ENCODE measurements at places on chromosomes 2 and 18.

DNA sequence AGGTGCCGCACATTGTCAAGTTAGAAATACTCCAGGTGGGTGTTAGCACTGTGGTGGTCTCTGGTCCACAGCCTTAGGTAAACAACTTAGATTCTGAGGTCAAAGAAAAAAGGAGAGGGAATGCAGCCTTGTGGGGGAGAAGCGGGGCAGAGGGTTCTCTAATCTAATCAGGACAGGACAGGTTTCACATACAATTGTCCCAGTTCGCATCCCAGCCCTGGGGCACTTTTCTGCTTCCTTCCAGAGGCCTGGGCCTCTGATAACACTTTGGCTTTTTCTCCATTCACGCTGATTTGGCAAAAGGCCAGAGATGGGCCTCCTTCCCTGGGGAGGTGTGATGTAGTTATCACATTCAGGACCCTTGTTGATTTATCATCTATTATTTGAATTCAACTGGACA is 32.5 kb downstream of the SLC1A4 start:
- DNase-seq: no peak

DNA sequence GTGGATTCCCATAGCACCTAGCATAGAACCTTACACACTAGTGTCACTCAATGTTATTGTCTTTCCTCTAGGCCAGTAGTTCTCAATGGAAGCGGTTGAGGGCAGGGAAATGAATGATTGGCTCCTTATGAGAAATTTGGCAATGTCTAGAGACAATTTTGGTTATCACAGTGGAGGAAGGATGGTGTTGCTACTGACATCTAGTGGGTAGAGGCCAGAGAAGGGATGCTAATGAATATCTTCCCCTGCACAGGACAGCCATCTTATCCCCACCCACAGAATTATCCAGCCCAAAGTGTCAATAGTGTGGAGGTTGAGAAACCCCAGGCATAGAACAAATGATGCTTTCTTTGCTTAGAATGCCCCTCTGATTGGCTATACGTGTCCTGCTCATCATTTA is 15.8 kb downstream of the C18orf63 start:
- no peak for DNase-seq

DNA sequence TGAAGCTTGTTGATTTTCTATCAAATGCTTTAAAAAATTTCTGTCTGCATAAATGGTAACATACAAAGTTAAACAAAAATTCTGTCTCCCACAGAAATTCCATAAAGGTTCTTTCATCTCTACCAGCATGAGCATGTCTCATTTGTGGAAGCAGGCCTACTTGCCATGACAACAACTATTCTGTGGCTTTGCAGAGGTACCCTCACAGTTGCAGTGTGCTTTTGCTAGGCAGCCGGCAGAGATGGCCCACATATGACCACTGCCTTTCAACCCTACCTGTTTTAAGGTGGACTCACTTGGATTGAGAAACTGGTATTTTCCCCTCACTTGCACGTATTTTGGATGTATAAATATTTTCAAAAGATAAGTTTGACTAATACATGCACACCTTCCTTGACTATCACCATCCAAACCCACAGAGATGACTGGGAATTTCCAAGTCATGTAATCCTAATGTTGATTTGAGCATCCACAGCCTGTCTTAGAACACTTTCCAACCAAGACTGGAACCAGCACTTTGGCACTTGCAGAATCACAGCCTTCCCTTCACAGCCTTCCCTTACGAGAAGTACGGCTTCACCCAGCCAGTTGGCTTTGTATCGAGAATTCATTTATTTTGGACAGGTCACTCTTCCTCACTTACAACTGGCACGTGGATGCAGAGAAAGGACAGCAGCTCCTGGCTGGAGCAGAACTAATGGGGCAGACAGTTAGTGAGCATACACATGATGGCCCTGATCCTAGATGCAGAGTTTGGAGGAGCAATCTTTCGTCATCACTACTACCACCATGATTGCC is 9.3 kb upstream of the FHL2 start:
- no peak for DNase-seq

DNA sequence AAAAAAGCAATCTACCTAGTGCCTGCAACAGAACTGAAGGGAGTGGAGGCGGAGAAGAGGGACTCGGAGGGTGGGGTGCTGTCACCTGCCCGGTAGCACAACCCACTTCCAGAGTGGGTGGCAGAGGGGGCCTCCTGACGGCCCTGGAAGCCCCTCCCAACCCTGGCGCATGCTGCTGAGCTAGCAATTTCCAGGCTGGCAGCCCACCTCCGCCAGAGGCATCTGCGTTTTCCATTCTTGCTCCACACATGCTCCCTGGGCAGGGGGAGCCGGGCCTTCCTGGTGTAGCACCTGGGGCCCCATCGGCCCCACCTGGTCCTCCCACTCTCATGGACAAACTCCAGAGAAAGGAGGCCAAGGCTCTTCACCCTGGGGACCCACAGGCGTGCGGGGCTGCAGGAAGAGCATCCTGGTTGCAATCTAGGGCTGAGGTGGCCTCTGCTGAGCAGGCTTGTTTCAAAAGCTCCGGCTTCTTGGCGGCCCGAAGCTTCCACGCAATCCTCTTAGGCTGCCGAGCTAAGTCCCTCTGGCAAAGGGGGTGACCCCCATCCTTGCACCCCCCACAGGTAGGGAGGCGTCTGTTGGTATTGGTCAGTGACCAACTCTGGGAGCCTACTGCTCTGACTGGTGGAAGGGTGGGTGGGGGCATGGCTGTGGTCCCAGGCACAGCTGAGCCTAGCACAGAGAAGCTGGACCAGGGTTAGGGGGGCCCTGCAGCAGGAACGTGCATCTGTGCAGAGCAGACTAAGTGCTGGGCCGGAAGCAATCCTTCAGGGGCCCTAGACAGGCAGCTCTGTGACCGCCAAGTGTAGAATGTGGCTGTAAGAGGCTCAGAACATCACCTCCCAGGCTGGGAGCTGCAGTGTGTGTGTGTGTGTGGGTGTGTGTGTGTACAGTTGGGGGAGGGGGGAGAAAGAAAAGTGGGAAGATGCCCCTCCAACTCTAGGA is 2.6 kb downstream of the HS6ST1 start:
- no peak for DNase-seq

GRCh38 chr2:98576666-98577312 is 31.5 kb downstream of the COA5 start:
- DNase-seq: no peak

DNA sequence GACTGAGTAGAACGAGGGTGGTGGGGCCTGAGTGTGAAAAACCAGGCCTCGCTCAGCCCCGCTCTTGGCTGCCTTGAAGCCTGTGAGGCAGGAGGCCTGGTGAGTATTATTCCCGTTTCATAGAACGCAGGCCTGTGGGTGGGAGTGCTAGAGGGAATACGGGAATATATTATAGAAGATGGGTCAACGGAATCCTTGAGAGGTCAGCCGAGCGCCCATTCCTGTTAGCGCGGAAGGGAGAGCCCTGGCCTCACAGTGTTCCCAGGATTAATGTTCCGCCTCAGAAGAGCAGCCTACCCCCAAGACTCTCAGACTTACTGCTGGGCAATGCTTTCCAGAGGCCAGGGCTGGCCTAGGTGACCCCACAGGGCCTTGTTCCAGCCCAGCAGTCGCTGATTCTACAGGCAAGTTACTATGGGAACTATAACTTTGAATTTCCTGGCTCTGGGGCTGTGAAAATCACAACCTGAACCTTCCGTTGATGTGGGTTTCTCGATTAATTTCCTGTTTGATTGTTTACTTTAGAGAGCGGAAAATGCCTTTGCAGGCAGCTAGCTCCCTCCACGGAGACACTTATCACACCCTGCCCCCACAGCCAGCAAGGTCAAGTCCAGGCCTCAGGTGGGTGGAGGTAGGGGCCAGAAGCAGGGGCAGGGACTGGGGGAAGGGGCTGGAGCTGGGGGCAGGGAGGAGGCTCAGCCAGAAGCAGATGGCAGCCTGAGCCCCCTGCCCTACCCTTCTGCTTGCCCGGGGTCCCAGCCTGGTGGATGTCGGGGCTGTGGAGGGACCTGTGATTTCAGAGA is 108.3 kb downstream of the SMAD7 start:
- no peak for DNase-seq

GRCh38 chr2:134912361-134912760 is 6.3 kb upstream of the CCNT2 start:
- no peak for DNase-seq

DNA sequence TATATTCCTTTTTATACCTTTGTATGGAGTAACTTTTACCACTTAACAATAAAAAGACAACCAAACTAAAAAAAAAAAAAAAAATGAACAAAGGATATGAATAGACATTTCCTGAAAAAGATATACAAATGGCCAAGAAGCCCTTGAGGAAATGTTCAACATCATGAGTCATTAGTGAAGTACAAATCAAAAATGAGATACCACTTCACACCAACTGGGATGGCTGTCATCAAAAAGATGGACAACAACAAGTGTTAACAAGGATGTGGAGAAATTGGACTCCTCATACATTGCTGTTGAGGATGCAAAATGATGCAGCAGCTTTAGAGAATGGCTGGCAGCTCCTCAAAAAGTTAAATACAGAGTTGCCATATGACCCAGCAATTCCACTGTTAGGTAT is 22.6 kb upstream of the SCYGR2 start:
- no peak for DNase-seq

GRCh38 chr2:130765464-130765863 is 10.1 kb downstream of the AMER3 start:
- DNase-seq: no peak

GRCh38 chr18:62844850-62845643 is 129.7 kb downstream of the PHLPP1 start:
- no peak for DNase-seq

DNA sequence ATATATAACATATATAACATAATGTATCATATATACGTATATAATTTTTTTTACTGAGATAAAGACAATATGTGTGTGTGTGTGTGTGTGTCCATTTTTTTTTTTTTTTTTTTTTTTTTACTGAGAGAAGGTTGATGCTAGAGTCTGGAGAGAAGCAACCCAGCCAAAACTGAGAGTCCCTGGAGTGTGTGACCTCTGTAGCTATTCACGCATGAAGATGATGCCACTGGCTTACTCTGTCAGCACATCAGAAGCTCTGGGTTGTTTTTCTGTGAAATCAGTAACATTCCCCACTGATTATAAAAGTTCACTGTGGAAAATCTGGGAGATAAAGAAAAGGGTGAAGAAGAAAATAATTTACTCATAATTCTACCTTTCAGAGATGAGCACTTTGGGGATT is 27.2 kb downstream of the CCDC195 start:
- DNase-seq: no peak

DNA sequence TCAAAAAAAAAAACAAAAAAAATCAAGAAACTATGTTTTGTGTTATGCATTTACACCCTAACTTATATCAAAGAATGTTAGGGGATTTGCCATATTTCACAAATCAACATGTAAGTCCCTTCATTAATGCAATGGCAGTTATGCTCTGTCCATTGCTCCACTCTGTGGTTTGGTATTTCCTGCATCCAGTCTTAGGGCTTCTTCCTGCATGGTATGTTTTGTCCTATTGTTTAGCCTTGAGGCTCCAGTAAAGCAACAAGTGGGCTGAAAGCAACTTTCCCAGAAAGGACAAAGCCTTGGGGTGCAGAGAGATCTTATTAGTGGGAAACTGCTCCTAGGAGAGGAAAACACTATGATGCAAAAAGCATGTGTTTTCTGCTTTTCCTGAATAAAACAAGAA is 474.1 kb downstream of the IRS1 start:
- no peak for DNase-seq

DNA sequence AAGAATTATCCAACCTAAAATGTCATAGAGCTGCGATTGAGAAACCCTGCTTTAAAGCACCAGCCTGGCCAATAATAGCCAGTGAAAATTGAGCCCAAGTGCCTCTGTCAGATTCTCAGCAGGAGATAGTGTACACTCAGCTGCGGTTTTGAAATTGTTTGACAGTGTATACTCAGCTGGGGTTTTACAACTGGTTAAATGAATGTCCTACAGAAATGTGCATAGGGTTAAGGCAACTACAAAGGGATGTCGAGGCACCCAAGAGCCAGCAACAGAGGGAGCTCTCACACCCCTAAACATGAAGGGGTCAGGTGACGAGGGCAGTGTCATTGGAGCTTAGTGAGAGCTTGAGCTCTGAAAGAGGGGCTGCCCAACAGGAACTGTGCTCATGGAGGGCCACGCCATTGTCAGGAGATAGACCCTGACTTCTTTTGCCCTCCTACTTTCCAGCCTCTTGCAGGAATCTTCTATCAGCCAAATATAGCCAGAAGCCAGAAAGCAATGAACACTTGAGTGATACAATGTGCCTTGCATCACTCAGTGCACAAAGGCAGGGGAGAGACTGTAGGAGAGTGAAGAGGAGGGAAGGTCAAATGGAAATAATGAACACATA is 15.1 kb downstream of the ACTG2 start:
- no peak for DNase-seq

GRCh38 chr2:84919885-84920580 is 14.6 kb downstream of the TMSB10 start:
- DNase-seq: peak; percentile 39

- DNase-seq: no peak
Measured at GRCh38 chr18:55856229-55856628, 268.2 kb upstream of the TCF4 start.

DNA sequence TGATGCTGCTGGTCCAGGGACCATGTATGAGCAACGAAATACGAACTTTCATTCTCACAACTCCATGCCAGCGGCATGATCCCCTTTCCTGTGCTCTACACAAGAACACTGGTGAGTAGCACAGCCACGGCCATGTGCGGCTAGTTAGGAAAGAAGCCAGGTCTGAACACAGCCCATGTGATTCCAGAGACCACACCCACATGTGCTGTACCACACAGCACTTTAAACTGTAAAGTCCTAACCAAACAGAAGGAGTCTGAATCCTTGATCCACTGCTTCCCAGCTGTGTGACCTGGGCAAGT is 33.0 kb upstream of the ACAA2 start:
- no peak for DNase-seq

- DNase-seq: peak; percentile 73
Measured at GRCh38 chr2:47783486-47784351, 774 bp downstream of the MSH6 start.

DNA sequence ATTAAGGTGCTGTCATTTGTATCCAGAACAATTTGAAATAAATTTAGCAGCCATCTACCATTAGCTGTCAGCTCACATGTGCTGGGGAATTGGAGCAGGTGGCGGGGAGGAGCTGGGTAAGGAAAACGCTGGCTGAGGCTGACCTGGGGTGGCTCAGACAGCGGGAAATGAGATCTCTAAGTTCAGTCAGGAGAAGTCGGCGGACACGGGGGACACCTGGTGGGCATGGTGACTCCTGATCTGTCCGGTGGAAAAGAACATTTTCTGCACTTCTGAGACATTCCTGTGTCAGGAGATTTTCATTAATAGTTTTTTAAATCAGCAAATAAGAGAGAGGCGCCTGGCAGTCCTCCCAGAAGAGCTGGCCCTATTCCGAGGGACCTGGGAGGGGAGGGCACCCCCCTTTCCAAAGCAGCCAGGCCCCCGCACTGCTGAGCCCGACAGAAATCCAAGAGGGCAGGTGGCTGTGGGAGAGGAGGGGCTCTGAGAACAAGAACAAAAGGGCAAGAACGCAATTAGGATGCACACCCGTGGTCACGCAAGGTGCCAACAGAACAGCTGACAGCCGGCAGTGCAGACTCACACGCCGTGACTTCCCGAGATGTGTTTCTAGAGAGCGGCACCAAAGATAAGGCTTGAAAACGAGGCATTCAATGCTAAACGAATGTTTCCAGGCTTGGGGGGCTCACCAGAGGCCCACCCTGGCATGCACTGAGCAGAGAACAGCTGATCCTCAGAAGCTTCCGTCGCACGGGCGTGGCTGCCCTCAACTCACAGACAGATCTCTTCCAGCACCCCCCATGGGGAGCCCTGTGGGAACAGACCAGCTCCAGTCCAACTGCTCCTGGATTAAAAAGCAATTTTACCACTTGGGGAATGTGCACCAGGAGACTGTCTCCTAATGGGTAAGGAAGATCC is 26.4 kb downstream of the SLC66A2 start:
- DNase-seq: no peak

GRCh38 chr2:69724540-69725159 is 17.3 kb upstream of the ANXA4 start:
- DNase-seq: peak; percentile 76
